Muscle of back (tissue), 13 donors: ENCODE measurements at places on chromosomes 2 and 18.

GRCh38 chr2:179768765-179769164, 92.6 kb downstream of the ZNF385B start:
- DNase-seq: no peak

DNA sequence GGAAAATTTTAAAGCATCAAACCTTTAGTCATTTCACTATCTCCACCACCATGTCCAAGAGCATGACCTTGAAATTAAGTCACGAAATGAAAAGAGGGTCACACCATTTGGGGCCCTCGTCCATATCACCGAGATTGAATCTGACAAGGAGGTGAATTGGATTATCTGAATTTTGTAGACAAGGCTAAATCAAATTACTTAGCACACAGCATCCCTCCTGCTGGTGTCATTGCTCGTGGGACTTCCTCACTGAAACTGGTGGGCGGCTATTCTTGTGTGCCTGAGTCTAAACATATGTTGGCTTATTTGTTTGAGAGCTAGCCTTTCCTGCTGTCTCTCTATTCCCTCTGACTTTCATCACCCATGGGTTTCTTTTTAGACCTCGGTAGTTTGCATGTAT, 64.6 kb upstream of the CNGA3 start:
- DNase-seq: no peak

DNA sequence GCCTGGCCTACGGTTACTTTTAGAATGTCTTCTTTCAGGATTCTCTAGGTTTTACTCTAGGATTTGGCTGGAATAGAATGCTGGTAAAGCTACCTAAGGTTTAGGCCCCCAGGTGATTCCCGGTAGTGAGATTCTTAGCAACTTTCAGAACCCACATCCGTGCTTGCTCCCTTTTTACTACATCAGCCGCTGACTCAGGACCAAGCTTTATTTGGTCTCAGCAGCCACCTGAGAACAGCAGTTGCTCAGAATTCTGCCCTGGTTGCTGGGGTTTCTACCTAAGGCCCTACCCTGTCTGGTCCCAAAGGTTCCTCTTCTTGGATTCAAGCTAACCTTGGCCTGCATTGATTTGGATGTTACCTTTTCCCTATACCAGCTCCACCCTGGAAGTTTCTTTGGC, 36.1 kb upstream of the NDUFV2 start:
- DNase-seq: no peak

DNA sequence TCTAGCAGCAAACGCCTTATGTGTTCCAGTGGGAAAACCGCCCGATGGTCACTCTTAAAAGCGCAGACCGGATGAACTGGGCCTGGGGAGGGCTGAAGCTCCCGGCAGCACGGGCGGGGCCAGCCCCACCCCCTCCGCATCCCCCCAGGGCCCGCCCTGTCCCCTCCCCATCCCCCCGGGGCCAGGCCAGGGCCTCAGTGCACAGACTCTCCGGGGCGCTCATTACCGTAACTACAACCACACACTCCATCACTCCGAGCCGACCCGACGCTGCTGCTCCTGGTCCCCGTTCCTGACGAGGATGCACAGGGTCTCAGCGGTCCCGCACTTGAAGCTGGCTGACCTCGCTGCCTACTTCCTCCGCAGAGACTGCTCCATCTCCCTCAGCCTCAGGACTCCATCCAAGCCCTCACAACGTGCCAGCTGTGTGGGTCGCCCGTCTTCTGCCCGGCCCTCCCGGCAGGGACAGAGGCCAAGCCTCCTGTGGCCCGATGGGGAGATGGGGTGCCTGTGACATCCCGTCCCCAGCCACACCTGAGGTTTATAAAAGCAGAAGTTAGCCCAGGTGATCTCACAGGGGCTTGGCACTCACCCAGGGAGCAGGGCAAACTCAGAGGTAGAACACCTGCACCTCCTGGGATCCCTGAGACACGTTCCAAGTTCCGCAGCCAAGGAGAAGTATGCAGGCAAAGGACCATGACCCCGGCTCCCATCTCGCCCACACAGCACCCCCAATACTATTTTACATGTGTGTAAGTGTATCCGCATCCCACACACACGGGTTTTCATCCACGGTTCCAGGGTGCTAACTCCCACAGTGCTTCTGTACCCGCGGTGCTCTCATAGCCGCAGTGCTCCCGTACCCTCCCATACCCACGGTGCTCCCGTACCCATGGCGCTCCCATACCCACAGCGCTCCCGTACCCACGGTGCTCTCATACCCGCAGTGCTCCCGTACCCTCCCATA, 36.0 kb downstream of the SLC66A2 start:
- no peak for DNase-seq

DNA sequence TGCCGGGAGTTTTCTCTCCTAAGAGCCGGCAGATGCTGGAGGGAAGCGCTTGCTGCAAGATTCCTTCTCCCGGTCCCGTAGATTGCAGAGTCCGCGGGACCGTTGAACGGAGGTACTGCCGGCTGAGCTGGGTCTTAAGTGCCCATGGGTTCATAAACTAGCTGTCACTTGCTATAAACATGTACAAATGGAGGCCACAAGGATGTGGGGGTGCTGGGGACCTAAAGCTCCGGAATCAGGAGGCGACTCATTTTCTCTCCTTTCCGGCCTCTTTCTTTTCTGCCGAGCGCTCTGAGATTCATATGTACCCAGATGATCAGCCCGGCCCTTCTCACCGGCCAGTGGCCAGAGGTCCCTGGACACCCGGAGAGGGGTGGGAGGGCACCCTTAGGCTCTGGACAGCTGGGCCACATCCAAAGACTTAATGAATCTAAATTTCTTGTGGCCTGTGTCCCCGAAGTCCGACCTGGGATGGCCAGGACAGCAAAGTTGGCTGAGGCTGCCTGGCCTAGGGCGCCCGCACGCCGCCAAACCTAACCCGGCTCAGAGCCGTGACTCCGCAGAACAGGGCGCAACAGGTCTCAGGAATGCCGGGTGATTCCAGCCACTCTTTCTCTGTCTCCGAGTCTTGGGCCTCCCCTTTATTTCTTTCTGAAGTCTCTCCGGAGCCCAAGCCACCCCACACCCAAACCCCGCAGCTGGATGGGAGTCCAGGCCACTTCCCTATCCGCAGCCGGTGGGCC, 2.4 kb upstream of the PAX3 start:
- DNase-seq: no peak

DNA sequence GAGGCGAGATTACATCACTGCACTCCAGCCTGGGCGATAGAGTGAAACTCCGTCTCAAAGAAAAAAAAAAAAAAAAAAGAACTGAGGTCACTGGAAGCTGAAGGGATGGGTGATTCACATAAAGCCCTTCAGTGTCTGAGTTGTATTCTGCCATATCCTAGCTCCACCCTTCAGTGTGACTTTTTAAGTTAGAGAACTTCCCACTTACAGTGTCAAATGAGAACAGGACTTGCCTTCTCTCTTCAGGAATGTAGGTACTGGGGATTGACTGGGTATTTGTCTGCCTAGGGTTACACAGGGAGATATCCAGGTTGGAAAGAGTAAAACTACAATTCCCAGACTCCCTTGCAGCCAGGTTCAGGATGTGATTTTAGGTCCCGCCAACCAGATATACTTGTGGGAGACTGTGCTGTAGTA, 37.9 kb downstream of the EHD3 start:
- DNase-seq: no peak

GRCh38 chr2:217981084-217981730, 21.6 kb downstream of the TNS1 start:
- DNase-seq: peak; percentile 54

GRCh38 chr2:190986221-190986953, 27.6 kb downstream of the STAT1 start:
- DNase-seq: no peak

DNA sequence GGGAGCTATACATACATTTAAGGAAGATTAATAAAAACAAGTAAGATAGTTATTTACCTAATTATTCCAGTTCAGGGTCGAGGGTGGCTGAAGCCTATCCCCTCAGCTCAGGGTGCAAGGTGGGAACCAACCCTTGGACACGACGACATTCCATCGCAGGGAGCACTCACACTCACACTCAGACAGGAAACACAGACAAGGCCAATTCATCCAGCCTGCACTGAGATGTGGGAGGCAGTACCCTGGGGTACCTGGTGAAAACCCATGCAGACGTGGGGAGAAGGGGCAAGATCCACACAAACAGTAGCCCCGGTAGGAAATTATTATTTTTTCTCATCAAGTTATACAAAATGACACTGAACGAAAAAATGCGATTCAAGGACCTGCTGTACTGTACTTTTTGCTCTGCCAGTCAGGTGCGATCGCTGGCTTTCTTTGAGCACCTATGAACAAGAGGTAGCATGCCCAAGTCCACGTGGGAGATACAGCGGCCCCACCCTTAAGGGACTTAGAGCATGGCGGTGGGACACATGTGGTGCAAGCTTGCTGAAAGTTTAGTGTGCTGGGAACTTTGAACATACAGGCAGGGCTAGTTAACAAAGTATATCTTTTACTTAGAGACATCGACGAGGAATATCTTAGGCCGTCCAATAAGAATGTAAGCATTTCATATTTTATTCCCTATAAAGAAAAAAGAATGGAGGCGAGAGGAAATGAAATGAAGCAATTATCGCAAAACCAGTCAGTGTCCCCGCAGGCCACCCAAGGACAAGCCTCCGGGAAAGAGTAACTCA, 624 bp downstream of the METTL8 start:
- no peak for DNase-seq

DNA sequence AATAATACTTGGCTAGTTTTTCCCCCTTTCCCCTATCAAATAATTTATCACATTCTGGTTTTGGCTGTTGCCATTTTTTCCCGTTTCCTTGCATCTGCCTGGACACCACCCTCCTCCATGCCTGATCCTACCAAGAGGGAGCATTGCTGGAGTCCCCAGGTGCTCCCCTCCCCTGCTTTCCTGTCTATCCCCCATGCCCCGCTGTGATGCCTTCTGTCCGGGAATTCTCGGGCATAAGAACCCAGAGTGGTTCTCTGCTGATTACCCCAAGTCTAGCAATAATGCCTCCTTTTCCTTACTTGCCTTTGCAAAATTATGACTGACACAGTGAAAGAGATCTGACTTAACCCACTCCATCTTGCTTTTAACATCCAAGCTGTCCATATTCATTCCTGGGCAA, 248.0 kb upstream of the PXDN start:
- no peak for DNase-seq

GRCh38 chr2:74548900-74549826, 4.6 kb downstream of the LOXL3 start:
- peak; percentile 47 for DNase-seq

DNA sequence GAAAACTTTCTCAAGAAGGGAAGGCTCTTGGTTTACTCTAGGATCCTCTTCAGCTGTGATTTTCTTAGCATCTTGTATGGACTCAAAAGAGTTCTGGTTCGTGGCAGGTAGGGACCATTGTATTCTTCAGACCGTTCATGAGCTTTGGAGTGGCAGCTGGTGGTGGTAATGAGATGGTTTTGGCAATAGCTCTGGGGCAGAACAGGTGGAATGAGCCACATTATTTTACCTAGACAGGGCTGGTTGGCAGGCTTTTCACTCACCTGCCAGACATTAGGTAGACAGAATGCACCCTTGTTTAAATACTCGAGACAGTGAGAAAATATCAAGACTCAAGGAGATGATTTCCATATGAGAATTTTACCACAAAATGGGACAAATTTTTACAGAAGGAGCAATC, 26.2 kb upstream of the MGAT5 start:
- no peak for DNase-seq

DNA sequence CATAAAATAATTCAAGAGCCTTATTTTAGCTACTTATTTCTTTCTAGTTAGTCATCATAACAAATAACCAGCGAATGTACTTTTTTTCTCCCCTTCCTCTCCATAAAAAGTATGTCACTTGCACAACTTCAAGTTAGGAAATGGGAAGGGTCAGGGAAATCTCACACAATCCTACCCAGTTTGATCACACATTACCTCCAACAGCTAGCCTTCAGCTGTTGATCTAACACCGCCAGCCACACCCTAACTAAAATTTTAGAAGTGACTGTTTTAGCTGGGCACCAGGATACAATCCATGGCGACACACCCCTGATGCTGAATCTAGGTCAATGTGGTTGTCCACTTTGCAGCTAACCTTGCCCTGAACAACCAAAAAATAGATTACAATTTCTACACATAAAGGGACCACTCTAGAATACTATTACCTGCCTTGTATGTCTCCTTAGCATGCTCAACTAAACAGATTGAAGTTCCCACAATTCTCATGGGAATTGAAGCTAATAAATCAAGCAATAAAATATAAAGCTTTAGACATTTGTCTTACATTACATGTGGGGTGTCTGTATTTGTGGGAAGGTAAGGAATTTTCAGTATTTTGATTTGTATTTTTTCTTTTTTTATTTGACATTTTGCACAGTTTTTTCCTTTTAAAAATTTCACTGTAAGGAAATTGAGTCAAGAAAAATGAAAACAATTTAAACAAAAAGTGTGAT, 7.3 kb upstream of the COL3A1 start:
- peak; percentile 57 for DNase-seq

GRCh38 chr2:10935953-10936942, 24.5 kb downstream of the KCNF1 start:
- DNase-seq: no peak

DNA sequence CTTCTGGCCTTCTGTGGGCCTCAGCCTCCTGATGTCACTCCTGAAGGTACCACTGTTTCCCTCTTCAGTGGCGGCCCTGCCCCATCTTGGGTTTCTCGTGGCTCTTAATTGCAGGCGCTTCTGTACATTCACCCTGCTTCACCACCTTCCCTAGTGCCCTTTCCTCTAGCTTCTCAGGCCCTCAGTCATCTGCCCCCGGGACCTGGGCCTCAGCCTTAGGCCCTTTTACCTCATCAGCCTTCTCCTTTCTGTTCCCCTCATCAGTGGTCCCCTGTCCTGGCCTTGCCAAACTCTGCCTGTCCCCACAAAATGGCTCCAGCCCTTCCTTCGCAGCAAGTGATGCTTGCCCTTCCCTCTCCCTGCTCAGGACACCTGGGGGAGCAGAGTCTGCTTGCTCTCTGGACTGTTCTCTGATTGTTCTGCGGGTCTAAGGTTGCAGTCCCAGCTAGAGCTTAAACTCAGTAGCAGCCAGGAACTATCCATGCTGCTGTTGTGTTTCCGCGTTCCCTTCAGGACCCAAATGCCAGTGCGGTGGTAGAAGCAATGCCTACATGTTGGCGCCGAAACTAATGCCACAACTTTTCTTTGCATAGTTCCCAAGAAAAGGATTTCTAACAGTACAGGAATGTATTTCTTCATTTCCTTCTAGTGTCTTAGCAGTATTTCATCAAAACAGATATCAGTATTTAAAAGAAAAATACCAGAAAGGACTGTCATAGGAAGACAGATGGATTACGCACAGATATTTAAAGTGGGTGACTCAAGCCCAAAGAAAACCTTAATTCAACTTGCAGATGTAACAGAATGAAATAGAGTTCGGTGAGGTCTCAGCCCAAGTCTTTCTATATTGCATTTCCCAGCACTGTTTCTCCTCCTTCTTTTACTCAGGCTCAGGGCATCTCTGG, 7.5 kb downstream of the ASB1 start:
- no peak for DNase-seq

DNA sequence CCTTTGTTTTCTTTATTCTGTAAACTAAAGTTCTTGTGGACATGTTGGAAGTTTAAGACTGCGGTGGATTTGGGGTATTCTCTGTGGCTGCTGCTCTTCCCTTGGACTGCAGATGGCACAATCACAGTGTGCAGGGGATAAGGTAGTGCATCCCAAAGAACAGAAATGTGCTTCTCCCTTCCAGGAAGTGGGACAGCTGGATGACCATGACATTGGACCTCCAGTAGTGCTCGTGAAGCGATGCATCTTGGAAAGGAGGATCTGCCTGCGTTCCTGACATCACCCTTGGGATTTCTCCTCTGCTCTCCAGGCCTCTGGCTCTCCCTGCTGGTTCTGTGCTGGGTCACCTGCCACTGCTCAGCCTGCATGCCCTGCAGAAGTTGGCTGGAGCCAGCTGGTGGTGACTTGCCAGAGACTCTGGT, 109.9 kb downstream of the SLC4A3 start:
- peak; percentile 79 for DNase-seq
